Hypothalamus (tissue), 51 donors: ENCODE measurements at places on chromosomes 1 and 21.

- DNase-seq: no peak
Observed at GRCh38 chr1:203128431-203128715, 847 bp downstream of the ADORA1 start.

DNA sequence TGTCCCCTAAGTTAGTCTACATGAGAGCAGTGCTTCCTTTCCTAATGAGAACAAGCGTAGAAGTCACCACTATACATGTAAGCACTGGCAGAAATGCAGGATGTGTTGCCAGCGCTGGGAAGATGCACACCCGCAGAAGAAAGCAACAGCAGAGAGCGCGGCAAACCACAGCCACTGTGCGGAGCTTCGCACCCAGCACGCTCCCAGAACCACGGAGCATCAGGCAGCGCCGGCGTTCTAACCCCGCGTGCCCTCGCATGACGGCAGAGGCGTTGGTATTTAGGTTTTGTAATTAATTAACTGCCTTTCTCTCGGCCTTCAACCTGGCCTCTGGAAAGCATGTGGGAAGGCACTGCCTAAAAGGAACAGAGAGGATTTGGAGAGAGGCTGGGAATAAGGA lies 69.1 kb downstream of the OLIG1 start:
- DNase-seq: no peak

GRCh38 chr1:149915429-149916192 lies 2.0 kb downstream of the SV2A start:
- DNase-seq: no peak

- DNase-seq: no peak
Observed at GRCh38 chr1:79638382-79638781, 631.9 kb upstream of the ADGRL4 start.

DNA sequence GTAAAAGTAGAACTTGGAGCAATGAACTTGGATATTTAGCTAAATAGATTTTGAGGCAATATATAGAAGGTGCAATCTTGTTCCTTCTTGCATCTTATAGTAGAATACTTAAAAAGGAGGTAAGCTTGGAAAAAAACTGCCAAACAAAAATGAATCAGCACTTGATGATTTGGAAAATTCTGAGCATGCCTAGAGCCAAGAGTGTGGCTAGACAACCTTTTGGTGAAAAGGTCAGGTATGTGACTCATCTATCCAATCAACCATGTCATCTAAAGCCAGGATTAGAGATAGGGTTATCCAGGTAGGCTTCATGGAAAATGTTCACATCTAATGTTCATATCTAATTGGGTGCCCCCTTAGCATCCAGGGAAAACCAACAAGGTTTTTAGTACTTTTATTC lies 515.0 kb downstream of the COL11A1 start:
- no peak for DNase-seq

DNA sequence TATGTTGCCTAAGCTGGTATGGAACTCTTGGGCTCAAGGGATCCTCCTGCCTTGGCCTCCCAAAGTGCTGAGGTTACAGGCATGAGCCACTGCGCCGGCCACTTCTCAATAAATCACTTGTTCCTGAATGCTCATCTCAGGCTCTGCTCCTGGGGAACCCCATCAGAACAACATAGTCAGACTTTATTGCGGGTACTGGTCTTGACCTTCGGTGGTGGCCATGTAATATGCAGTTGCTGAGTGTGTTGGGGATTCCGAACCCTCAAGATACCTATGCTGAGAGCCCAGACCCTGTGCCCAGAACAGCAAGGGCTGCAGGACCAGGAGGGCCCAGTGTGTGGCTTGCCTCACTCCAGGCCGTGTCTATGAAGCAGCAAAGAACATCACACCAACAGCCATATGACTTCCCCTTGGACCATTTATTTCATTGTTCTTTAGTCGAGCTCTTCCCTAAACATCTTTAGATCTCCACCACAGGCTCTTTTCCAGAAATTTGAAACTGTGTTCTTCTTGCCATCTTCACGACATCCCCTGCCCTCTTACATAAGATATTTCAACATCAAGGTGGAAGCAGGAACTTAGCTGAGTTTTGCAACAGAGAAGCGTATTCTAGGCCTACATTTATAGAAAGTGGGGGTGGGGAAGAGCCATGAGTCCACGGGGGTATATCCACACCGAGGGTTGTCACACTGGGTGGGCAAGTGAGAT lies 12.7 kb upstream of the SDHB start:
- no peak for DNase-seq

DNA sequence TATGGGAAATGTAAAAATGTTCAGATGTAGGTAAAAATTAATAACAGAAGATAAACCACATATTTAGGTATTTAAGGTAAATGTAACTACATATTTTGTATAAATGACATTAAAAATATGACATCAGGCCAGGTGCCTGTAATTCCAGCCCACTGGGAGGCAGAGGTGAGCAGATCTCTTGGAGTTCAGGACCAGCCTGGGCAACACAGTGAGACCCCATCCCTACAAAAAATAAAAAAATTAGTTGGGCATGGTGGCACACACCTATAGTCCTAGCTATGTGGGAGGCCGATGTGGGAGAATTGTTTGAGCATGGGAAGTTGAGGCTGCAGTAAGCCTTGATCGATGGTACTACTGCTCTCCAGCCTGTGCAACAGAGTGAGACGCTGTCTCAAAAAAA lies 216.5 kb downstream of the SPATA17 start:
- DNase-seq: no peak
